Activated CD4-positive, alpha-beta T cell treated with anti-CD3 and anti-CD28 coated beads, Interleukin-2, amount 10 ng/mL, durations not matched to agents 24 days and 14 days (primary cell): ENCODE measurements at places on chromosomes 12 and 14.

GRCh38 chr14:92794547-92794941 lies 439 bp downstream of the GOLGA5 start:
- DNase-seq = peak; percentile 65

DNA sequence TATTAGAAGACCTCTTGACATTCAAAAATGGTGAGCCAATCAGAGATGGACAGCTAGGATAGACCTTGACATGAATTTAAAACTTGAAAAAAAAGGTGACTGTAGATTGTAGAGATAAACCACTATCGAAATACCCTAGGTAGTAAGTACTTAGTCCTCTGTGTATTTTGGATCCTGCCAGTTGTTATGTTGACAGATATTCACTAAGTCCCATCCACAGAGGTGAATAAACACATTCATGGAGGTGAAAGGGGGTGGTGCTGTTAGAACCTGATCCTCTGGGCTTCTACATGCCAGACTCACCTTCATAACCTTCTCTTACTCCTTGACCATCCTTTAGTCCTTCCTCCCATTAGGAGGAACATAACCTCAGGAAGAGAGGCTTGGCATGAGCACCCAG lies 72.3 kb downstream of the OTX2 start:
- DNase-seq = no peak

GRCh38 chr12:113298861-113299545 lies 35.9 kb downstream of the SLC8B1 start:
- DNase-seq = no peak

- no peak for DNase-seq
These were observed 234.5 kb downstream of the EMP1 start for GRCh38 chr12:13431041-13431440.
